ENCODE measurements at places on chromosomes 13 and 19.

- DNase-seq = no peak
Observed at GRCh38 chr13:48819376-48819775, 156.3 kb upstream of the FNDC3A start.

GRCh38 chr13:114099191-114099590 lies 33.2 kb downstream of the RASA3 start:
- no peak for DNase-seq

- no peak for DNase-seq
Observed at GRCh38 chr13:68908879-68909278, 1198.7 kb upstream of the ATXN8OS start.

- no peak for DNase-seq
Observed at GRCh38 chr19:42048992-42049391, 21.0 kb downstream of the GRIK5 start.

GRCh38 chr13:54950546-54950945 lies 1921.9 kb downstream of the OLFM4 start:
- no peak for DNase-seq

- DNase-seq = no peak
Observed at GRCh38 chr13:33153421-33154404, 131.8 kb downstream of the STARD13 start.

GRCh38 chr13:32261567-32261966 lies 53.6 kb downstream of the ZAR1L start:
- no peak for DNase-seq

- DNase-seq = no peak
Observed at GRCh38 chr13:45040622-45041021, 51.3 kb downstream of the GPALPP1 start.

DNA sequence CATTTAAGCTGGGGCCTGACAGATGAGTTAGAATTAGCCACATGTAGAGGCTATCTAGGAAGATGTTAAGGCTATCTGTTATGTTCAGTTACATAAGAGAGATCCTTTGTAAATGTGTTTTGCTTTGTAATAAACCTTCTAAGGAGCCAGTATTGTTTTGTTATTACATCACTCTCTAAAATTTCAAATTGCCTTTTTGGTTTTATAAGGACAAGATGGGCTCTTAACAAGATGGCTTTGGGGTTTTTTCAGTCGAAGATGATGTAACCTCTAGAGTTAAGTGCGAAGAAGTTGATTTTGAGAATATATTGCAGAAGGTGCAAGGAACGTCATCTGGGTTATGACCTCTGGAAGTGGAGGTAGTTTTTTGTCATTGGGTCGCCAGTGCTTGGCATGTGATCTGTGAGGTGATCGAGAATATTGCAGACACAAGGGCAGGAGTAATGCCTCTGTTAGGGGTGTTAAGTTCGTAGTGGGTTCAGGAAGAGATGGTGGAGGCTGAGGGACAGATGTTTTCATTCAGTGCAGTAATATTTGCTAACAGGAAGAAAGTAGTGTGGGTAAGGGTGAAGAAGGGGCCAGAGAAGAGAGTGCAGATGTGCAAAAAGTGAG lies 12.7 kb downstream of the LSM14A start:
- no peak for DNase-seq

- DNase-seq = no peak
Observed at GRCh38 chr19:2254064-2254872, 1.9 kb downstream of the JSRP1 start.

DNA sequence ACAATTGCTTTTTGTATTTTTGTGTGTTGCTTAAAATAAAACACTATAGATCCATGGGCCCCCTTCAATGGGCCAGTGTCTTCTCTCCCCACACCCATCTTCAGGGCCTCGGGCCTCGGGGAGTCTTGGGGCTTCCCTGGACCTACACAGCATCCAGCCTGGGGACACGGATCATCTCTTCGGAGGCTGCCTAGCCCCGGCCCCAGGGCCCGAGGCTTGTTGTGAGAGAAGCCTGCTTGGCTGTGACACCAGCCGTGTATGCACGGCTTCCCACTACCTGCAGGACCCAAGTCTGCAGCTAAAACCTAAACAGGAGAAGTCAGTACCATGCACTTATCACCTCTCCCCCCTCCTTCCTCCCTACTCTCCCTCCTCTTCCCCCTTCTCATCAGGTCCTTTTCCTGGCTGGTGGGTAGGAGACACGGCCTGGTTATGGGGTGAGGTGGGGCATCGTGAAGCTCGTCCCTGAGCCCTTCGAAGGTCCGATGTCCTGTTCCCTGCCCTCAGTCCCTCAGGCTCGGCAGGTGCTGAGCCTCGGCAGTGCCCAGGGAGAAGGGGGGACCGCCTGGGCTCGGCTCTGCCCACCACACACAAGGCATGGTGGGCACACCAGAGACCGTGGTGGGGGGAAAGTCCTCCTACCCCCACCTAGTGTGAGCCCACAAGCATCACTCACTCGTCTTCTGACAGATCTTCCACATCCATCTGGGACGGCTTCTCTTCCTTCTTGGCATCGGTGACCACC lies 9.5 kb downstream of the C13orf46 start:
- DNase-seq = no peak

DNA sequence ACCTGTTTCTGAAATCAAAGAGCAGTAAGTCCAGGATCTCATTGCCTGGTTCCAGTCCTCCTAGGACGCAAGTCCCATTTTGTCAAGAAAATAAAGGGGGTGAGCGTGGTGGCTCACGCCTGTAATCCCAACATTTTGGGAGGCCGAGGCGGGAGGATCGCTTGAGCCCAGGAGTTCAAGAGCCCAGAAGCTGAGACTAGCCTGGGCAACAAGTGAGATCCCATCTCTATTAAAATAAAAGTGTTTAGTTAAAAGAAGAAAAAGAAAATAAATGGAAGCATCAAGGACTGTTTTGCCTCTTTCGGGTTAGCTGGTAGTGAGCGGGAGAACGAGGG lies 344 bp upstream of the HAUS5 start:
- no peak for DNase-seq

- DNase-seq = no peak
Observed at GRCh38 chr13:28865149-28865744, 45.1 kb downstream of the MTUS2 start.

GRCh38 chr19:35140962-35141836 lies 1.9 kb upstream of the FXYD7 start:
- DNase-seq = peak; percentile 67

- no peak for DNase-seq
Observed at GRCh38 chr19:50460161-50460765, 16.0 kb upstream of the EMC10 start.

- DNase-seq = no peak
Observed at GRCh38 chr13:31421756-31422155, 222.0 kb downstream of the B3GLCT start.

DNA sequence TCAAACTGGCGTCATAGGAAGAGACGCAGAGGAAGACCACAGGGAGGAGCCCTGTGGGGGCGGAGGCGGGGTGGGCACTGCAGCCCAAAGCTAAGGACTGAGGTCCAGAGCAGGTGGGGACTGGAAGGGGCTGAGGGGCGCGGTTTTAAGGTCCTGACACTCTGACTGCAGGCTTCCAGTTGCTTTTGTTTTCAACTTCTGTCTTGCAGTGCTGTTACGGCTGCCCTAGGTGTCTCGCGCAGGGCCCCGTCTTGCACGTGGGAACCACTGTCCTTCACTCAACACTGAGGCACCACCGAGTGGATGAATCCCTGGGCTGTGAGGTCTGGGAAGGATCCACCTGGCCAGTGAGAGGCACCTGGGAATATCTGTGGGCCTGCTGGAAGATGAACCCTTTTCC lies 76.0 kb downstream of the TEX29 start:
- no peak for DNase-seq

DNA sequence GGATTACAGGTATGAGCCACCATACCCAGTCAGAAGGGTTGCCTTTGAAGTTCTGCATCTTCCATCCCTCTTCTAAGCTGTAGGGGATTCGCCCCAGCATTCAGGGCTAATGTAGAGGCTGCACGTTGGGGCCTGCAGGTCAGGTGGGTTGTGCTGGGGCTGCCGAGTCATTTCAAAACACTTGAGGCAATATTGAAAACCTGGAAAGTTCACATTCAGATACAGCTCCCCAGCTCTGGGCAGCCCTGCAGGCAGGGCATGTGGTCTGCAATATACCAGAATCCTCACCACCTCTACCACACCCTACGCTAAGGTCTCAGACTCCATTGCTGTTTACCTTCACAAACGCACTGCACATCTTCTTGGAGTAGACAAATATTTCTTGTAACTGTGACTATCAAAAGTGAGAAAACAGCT lies 24.6 kb downstream of the CCNE1 start:
- no peak for DNase-seq

DNA sequence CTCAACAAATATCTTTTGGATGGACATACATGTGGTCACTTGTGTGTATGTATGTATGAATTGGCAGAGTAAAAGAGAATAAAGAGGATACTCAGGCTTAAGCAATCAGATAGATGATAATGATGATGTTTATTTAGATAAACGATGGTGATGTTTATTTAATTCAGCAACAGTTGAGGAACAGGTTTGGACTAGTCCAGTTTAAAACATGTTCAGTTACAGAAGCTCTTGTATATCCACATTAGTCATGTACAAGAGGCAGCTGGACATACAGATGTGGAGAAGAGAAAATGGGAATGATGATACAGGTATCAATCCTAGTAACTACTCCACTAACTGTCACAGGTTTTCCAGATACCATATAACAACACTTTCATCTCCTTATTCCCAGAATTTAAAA lies 232.1 kb downstream of the DIAPH3 start:
- DNase-seq = no peak

GRCh38 chr19:13334801-13335481 lies 171.3 kb downstream of the CACNA1A start:
- DNase-seq = no peak

- DNase-seq = no peak
Observed at GRCh38 chr19:4909156-4909896, at the start of gene UHRF1. TSS of gene UHRF1 (plus strand) at chr19:4909501. CDS start at chr19:4910886, 1,385 bp downstream.

- no peak for DNase-seq
Observed at GRCh38 chr13:61136093-61136492, 279.6 kb downstream of the PCDH20 start.

DNA sequence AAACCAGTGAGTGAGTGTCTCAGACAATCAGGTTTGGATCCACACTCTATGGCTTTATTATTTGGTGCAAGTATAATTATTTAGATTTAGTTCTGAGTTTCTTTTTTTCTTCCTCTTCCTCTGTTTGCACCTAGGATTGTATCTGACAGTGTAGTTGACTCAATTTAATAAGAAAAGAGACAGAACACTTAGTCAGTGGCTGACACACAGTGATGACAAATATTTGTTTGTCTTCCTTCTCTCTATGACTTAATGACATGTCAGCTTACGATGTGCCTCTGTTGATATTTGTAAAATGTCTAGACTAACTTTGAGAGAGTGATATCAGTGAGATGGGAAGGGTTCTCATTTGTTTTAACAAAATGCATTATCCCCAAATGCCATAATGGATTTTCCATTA lies 129.5 kb upstream of the SLC10A2 start:
- DNase-seq = no peak

- DNase-seq = no peak
Observed at GRCh38 chr13:95199896-95200295, 101.4 kb downstream of the ABCC4 start.

GRCh38 chr13:77516342-77516789 lies 19.1 kb upstream of the SCEL start:
- no peak for DNase-seq

GRCh38 chr13:29503041-29503837 lies 92.2 kb downstream of the SLC7A1 start:
- no peak for DNase-seq

- DNase-seq = no peak
Observed at GRCh38 chr13:49319551-49319950, 71.8 kb downstream of the CDADC1 start.

DNA sequence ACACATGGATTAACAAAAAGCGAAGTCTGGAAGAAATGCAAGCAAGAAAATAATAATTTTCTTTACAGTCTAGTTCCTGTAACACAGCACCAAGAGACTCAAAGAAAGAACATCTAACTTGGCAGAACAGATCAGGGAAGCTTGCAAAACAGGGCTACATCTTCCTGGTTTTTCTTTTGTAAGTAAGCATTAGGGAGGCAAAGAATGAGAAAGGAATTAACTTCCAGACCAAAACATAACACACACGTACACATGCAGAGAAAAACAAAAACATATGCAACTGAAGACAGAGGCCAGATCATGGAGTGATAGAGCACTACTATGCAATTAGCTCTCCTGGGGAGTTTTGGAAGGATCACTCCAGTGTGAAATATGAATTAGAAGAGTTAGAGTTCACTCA lies 120.5 kb downstream of the DIAPH3 start:
- DNase-seq = no peak

- no peak for DNase-seq
Observed at GRCh38 chr19:3792114-3792513, 5.9 kb upstream of the MATK start.

DNA sequence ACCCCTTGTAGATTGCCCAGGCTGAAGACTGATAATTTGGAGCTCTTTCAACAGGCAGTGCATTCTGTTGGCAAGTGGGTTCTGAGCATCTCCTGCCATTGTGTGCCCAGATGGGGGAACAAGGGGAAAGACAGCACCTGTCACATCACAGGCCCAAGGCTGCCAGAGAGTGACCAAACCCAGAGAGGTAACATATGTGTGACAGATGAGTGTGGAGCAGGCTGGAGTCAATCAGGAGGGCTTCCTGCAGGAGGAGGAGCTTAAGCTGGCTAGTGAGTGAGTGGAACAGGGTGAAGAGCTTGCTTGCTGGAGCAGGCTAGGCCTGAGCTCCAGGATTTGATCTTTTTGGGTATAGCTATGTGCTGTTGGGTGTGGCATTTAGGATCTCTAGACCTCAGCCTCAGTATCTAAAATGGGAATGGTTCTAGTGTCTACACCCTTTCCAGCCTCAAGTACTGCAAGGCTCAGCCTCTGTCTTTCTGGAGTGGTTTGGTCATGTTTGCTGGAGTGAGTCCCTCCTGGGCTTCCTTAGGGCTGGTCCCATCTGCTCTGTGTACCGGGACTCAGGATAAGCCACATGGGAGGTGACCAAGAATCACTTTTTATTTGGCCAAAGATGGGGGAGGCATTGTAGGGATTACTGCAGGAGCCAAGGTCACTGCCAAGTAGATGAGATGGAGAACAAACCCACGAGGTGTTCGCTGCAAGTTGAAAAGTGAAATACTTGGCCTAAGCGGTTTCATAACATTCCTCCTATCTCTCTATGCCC lies 152.4 kb upstream of the TSHZ3 start:
- no peak for DNase-seq

DNA sequence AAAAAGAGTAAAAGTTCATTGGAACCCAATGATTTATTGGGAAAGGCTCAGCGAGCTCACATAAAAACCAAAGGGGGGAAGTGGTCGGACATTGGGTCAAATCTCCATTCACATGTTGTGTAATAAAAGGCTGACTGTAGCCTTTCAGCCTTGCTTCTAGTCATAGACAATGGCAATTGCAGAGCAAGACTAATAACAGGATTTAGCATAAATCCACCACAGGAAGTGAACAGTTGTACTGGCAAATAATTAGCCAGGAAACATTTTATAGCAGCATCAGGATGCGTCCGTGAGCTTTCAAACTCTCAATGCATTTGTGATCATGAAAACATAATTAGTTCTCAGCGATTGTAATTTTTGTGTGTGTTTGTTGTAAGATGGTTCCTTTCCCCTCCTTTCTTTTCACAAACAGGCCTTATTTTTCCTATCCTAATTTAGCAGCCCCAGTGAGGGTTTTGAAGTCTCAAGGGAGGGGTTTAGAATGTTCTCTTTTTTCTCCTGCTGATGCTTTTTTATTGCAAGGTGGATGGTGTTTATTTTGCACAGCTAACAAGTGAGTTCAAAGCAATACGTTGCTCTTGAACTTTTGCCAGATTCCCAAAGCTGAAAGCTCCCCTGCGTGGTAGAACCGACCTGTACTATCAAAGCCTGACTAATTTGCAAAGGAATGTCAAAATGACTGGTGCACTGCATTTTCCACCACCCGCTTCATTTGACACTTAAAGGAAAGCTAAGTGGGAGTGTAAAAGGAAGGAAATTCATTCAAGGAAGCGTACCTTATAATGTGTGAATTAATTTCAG lies 105.6 kb downstream of the SPRY2 start:
- no peak for DNase-seq

Measured in esophagus squamous epithelium (tissue), 5 donors.